ENCODE measurements at places on chromosomes 12 and 14. TPM values are rescaled to one million over a fixed set of nuclear protein-coding genes. Genes with fewer than 3 reads are reported as not detected.

Gene HCAR2
- not detected for polyA plus RNA-seq

Gene HOXC10
- polyA plus RNA-seq, result 0.63 TPM

Gene IAPP
- polyA plus RNA-seq, result not detected

Gene GCH1
- 10.6 TPM for polyA plus RNA-seq

Gene PRIM1
- 109 TPM for polyA plus RNA-seq

Gene SLCO1B1
- polyA plus RNA-seq, result not detected

Gene TOMM20L
- polyA plus RNA-seq, result not detected

Gene PSME2
- polyA plus RNA-seq, result 169 TPM

Gene ITGA7
- polyA plus RNA-seq, result 0.54 TPM

Gene MIP
- not detected for polyA plus RNA-seq

Gene FCF1
- 38.3 TPM for polyA plus RNA-seq

Gene NOS1
- not detected for polyA plus RNA-seq

Gene CPNE6
- not detected for polyA plus RNA-seq

Gene KLRF2
- not detected for polyA plus RNA-seq

Gene PRR13
- polyA plus RNA-seq, result 285 TPM

Gene FAM186B
- polyA plus RNA-seq, result 0.20 TPM

Gene FSCB
- not detected for polyA plus RNA-seq

Gene IL22
- polyA plus RNA-seq, result not detected

Gene ZDHHC22
- not detected for polyA plus RNA-seq

Gene TRIP11
- polyA plus RNA-seq, result 5.0 TPM

Gene TMPRSS12
- not detected for polyA plus RNA-seq

Gene CDH24
- 16.2 TPM for polyA plus RNA-seq

Gene PRPH
- polyA plus RNA-seq, result 1.3 TPM

Gene CCDC177
- polyA plus RNA-seq, result not detected

Gene KRT6B
- polyA plus RNA-seq, result not detected

Gene COCH
- 72.1 TPM for polyA plus RNA-seq

Gene TTC6
- polyA plus RNA-seq, result not detected

Gene EIF2S3B
- 1.5 TPM for polyA plus RNA-seq

Gene PZP
- polyA plus RNA-seq, result not detected

Gene ST8SIA1
- 5.8 TPM for polyA plus RNA-seq

Gene PRH2
- not detected for polyA plus RNA-seq

Gene SERPINA9
- not detected for polyA plus RNA-seq

Gene GDF3
- polyA plus RNA-seq, result not detected

Gene ASB8
- 24.4 TPM for polyA plus RNA-seq

Gene FGF23
- not detected for polyA plus RNA-seq

Gene SLC6A12
- not detected for polyA plus RNA-seq

Gene DPPA3
- polyA plus RNA-seq, result not detected

Gene SLC39A5
- polyA plus RNA-seq, result not detected

Gene FRMD6
- polyA plus RNA-seq, result 0.74 TPM

Gene KCNH3
- not detected for polyA plus RNA-seq

Gene SERPINA1
- not detected for polyA plus RNA-seq

Gene SIRT4
- polyA plus RNA-seq, result 3.2 TPM

Gene KRT72
- polyA plus RNA-seq, result not detected

Gene KANSL2
- 51.6 TPM for polyA plus RNA-seq

All from K562 (cell line).